ENCODE measurements at places on chromosomes 2 and 18.

DNA sequence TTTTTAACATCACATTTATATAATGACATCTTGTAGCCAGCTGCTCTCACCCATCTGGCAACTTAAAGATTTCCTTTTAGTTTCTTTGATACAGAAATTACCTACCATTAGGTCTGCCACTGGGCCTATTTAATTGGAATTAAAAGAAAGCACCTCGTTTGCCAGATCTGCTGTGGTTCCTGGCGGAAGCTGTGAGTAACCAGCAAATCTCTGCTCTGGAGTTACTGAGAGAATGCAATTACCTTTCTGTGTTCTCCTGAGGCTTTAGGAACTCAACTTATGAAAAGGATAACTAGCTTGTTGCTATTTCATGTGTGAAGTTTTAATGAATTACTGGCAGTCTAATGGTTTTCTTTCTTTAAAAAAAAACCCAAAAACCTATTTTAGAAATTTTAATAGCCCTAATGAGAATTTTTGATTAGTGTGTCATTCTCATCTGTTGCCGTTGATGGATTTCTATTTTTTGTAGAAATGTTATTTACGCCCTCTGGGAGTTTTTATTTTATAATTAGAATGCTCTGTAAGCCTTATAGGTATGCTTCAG, 69.7 kb upstream of the LYPD6B start:
- DNase-seq, result no peak

- DNase-seq, result no peak
These were observed 925.7 kb downstream of the EPHA4 start for GRCh38 chr2:220646424-220646823.

GRCh38 chr2:60470340-60470739, 83.1 kb downstream of the BCL11A start:
- DNase-seq, result no peak

DNA sequence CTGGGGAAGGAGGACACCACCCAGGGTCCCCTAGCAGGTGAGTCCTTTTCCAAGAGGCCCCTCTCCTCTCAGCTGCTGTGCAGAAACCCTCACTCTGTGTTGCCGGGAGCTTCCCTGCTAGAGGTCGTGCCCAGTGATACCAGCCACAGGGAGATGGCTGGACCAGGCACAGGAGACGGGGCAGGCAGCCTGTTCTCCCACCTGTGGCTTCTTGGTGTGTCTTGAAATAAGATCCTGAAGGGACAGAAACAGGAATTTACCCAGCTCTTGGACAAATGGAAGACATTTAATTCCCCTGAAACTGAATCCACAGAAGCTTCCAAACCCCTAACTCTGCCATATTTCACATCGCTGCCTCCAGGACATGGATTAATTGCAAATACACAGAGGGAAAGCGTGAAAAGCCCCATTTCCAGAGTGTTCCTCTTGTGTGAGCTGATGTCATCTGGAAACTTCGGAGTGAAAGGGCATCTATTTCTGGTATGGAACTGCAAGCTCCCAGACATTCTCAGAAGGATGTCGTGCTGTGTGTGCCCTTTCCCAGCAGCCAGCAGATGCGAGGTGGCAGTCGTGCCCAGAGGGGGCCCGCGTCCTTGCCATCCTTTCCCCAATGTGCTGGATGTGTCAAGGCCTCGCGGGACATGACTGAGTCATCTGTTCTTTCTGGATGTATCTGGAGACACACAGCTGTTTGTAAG, 177.7 kb downstream of the SEPTIN10 start:
- DNase-seq, result no peak

DNA sequence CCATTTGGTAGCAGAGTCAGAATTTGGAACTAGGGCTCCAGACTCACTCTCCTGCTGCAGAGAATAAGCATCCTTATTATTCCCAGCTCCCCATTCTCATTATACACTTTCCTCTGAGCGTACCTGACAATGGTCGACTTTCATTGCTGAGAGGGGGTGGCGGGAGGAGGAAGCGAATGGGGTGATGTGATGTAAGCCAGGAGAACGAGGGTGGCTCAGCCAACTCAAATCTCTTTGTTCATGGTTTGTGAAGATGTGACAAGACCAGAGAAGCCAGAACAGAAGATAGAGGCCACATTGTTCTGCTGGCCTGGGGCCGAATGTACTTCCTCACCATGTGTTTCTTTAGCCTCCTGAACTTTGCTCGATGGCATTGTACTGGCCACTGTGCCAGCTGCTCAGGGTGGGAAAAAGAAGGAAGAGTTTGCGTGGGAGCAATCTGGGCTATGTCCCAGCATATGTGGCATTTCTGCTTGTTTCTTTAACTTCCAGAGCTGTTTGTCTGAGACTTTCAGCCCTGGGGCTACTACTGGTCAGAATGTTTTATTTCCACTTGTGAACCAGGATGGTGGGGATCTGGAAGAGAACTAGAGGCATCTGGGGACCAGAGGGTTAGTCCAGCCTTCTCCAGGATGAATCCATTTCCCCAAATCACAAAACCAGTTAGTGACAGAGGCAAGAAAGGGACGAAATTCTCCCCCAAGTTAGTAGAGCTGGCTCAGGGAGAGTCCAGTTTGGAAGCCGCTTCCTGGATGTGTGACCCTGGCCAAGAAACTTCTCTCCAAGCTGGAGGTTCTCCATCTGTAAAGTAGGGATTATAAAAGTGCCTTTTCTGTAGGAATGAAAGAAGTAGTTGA, 62.6 kb downstream of the MOGAT1 start:
- no peak for DNase-seq

DNA sequence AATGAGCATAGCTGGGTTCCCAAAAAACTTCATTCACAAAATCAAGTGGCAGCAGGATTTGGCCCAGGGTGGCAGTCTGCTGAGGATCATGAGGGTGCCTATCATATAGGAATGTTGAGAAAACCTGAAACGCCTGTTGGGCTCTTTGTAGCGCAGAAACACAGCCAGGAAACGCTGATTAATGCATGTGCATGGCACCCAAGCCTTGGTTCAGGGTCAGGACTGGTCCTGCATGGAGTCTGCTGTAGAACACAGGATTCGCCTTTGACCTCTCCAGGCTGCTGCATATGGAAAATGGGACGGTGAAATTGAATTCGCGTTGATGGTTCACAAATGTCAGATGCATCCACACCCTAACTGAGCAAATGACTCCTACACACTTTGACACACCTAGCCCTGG, 227.9 kb upstream of the COPS8 start:
- no peak for DNase-seq

GRCh38 chr2:105184420-105184819, 57.1 kb upstream of the GPR45 start:
- DNase-seq, result no peak

- DNase-seq, result no peak
These were observed 104.3 kb downstream of the NDUFA10 start for GRCh38 chr2:239920693-239921365.

GRCh38 chr2:140275427-140275826, 1495.2 kb upstream of the NXPH2 start:
- DNase-seq, result no peak

GRCh38 chr2:2530334-2530733, 199.3 kb upstream of the MYT1L start:
- DNase-seq, result no peak

GRCh38 chr18:23591011-23591410, 4.7 kb upstream of the NPC1 start:
- no peak for DNase-seq

DNA sequence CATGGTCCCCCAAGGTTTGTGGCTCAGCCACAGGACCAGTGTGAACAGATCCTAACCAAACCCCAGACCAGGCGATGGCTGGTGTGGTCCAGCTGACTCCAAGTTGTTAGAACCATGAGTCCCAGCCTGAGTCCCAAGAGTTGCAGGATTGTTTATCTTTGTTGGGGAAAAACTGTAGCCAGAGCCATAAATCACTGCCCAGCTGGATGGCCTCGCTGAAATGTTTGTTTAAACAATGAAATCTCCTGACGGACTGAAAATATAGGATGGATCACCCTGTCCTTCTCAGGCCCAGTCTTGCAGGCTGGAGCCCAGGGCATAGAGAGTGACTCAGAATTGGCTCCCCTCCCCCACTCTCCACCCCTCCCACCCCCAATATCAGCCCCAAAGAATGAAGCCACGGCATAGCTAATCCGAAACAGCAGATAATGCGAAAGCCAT, 36.4 kb downstream of the PKDCC start:
- DNase-seq, result no peak

- DNase-seq, result no peak
These were observed 185.4 kb downstream of the ZEB2 start for GRCh38 chr2:144334551-144334950.

DNA sequence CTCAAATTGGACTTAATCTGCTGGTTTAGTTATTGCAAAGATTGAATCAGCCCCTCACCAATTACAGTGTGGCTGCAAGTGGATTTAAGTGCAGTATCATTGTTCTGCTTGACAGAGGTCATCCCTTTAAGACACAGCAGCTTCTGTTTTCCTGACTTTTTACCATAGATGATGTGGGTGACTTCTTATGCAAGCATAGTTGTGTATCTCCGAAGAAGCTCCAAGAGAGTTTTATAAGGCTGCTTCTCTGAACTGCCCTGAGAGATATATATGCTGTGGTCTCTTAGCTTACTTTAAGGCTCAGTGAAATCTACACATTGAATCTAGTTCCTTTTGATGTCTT, 3.5 kb downstream of the TRIB2 start:
- no peak for DNase-seq

GRCh38 chr2:144865670-144866069, 345.8 kb upstream of the ZEB2 start:
- DNase-seq, result no peak

DNA sequence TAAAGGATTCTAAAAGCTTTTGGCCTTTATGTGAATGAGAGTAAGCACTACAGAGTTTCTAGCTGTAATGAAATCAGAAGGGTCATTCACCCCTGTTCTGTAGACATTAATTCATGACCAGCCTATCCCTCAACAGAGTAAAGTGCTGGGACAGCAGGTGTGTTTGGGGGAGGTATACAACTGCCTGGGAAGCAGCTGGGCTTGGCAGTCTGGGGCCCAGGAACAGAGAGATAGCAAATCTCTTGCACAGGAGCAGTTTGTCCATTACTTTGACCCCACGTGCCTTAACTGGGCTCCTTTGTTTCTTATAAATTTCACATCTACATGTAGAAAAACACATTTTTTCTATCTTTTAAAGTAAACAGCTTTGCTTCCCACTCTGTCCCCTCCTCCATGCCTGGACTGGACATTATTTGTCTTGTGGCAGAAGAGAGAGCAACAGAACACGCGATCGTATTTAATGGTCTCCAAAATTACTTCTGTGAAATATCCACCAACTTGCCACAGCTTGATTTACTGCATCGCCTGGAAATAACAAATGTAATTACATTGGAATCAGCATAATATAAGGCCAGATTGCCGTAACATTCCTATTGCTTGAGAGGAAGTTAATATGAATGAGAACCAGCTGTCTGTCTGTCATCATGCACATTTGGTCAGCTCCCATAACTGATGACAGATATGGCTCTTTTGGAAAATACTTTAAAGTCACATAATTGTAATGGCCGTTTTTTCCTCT, 263.8 kb downstream of the RBM43 start:
- no peak for DNase-seq

DNA sequence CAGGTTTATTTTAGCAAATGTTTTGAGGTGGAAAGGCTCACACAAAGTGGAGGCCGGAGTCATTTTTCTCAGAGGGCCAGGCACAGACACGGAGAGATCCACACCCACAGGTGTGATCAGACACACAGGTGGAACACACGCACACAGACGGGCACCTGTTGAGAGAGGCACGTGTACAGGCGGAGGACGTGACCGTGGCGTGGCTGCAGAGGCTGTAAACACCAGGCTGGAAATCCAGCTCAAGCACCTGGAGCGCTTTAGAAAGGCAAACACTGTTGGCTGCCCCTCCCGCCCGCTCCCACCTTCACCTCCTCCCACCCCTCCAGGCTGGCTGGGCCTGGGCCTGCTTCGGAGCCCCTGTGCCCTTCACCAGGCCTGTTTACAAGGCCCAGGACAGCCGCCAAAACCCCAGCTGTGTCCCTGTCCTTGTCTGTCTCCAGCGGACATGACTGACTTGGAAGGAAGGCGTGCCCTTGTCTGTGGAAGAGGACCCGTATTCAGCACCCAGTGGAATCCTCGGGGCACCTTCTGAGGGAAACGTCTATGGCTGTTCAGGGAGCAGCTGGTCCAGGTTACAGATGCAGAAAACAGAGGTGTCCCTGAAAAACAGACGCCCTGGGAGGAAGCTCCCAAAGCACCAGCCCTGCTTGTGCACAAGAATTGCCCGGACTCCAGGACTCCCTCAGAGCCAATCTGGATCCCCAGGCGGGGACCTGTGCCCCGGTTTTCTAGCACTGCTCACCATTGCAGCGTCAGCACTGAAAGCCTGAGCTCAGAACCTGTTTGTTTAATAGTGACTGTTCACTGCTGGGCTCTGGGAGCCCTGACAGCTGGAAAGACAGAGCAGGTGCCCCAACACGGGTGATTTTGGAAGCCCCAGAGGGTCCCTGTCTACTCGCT, 134.3 kb upstream of the HAAO start:
- no peak for DNase-seq

DNA sequence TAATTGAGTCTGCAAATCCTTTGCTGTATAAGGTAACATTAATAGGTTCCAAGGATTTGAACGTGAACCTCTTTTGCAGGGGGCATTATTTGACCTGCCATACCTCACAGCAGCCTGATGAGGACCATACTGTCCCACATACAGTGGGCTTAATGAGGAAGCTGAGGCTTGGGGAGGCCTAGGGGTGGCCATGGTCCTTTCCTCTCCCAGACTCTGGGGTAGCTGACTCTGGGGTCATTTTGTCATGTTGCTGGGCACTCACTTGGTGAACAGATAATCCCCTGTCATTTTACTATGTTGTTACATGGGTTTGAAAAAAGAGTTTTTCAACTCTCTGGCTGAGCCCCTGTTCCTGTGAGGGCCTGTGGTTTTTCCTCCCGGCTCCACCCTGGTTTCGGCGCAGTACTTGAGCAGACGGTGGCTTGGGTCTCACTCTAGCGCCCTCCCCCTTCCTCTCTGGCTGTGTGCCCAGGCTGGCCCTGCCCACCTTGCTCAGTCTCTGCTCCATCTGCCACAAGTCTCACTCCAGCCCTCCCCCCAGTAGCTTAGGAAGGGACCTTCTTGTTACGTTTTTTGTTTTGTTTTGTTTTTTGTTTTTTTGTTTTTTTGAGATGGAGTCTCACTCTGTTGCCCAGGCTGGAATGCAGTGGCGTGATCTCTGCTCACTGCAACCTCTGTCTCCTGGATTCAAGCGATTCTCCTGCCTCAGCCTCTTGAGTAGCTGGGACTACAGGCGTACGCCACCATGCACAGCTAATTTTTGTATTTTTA, 21.0 kb downstream of the INPP4A start:
- DNase-seq, result no peak

DNA sequence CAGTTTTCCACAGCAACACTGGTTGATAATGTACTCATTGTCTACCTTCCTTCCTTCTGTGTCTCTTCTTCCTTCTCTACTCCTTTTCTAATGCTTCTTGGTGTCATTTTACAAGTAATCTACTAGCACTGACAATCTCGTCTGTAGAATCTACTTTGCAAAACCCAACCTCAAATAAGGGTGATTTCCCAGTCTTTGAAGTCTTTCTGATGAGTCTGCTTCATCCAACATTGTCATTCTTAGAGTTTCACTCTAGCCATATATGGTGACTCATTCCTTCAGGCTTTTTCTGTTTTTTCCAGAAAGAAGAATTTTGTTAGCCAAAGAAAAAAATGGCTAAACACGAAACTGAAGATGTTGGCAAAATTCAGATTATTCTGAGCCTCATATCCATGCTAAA, 288.7 kb downstream of the MBD2 start:
- no peak for DNase-seq

Measured in germinal center (tissue), 1 donor.